SJSA1 (cell line): ENCODE measurements at places on chromosomes 7 and 10.

- no peak for DNase-seq
Observed at GRCh38 chr10:5047912-5048628, 44.4 kb upstream of the AKR1C2 start.

- DNase-seq = no peak
Observed at GRCh38 chr10:35723059-35723458, 81.0 kb upstream of the FZD8 start.

DNA sequence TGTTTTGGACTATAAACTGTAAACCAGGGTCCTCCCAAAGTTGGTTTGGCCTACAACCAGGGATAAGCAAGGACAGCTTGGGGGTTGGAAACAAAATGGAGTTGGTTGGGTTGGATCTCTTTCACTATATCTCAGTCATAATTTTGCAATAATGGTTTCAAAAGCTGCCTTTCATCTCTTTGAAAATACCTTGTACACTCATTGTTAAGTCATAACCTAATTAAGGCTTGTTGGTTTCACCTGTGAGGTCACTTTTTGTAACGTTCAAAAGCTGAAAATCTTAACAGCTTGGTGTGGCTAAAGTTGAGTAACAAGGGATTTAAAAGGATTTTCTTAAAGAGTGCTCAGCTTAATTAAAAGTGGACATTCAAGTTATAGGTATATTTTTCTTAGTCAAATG lies 476.1 kb downstream of the IPMK start:
- no peak for DNase-seq

DNA sequence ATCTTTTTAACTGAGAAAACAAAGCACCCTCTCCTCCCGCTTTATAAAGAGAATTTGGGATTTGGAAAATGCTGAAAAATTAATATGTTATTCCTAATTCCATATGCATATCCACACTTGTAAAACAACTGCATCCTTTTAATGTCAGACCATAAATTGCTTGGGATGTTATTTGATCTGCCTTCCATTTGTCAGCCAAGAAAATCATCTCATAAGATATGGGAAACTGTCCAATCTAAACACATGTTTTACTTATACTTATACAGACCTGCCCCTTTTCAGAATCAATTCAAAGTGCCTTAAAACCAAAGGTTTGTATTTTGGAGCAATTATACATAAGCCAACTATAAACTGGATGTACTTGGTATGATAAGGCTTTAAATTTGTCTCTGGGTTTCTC lies 595.5 kb upstream of the PFKP start:
- DNase-seq = no peak

DNA sequence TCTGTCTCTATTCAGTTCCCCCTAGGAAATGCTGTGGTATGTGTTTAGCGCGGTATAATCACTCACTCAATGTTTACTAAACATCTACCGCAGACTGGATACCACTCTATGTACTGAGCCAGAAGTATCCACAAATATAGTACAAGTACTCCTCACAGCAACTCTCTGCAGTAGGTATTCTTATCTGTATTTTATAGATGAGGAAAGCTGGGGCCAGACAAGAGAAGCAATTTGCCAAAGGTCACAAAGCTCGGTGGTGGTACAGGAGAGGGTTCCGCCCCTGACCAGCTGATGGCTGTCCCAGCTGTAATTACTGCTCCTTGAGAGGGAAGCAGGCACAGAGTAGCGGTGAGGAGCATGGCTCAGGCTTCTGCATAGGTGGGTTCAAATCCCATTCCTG lies 184.1 kb downstream of the DOCK4 start:
- DNase-seq = peak; percentile 4

- DNase-seq = no peak
Observed at GRCh38 chr10:110059925-110060324, 52.1 kb downstream of the ADD3 start.

DNA sequence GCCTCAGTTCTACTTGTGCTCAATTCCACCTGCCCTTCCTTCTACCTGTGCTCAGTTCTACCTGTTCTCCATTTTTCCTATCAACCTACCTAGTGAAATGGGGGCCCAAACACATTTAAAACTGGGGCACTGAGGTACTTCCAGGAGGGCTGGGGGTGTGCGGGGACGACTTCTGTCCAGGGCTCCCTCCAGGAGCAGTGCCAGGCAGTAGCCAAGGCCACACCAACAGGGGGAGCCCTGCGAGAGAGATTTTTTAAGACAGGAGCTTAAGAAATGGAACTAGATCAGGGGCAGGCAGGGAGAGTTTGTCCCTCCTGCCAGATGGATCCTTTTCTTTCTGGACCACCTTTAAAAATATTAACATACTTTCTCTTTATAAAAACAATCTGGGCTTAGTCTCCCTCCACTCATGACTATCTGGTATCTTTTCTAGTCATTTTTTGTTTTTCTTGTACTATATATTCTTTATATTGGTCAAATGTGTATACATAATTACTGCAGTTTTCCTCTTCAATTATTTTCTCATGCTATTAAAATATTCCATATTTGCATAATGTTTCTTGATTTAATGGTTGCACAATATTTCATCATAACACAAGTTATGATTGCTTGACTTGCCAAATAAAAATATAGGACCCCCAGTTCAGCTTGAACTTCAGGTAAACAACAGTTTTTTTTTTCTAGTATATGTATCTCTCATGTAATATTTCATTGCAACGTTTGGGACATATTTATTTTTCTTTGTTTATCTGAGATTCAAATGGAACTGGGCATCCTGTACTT lies 47.3 kb upstream of the INSYN2A start:
- peak; percentile 53 for DNase-seq
